T-helper 2 cell treated with Interferon-gamma antibody and Interleukin-4, amounts not matched to agents 5 μg/mL and 100 μg/mL, for 36 hours (primary cell): ENCODE measurements at places on chromosomes 7 and 10.
A peak's percentile ranks its signal among the peaks of the same experiment; 100 is the strongest.

- peaks cover 20% of the 10 kb centered on the region for H3K4me1 ChIP-seq
- peak; percentile 58 for DNase-seq
- peak overlapping the region; percentile 62 for H3K4me3 ChIP-seq
- peaks cover 42% of the 10 kb centered on the region for H3K36me3 ChIP-seq
Observed at GRCh38 chr7:76020031-76020714, 25.8 kb upstream of the TMEM120A start.

GRCh38 chr7:155188821-155189581 lies 108.7 kb upstream of the INSIG1 start:
- H3K36me3 ChIP-seq = peaks cover 15% of the 10 kb centered on the region
- no peak for DNase-seq
- H3K27ac ChIP-seq = no peak overlapping the region
- no peaks in the 10 kb centered on the region for H3K27me3 ChIP-seq

- H3K36me3 ChIP-seq = no peaks in the 10 kb centered on the region
- H3K27ac ChIP-seq = no peak overlapping the region
- H3K4me3 ChIP-seq = no peak overlapping the region
- H3K27me3 ChIP-seq = no peaks in the 10 kb centered on the region
- no peaks in the 10 kb centered on the region for H3K4me1 ChIP-seq
Observed at GRCh38 chr10:24277771-24278170, 68.8 kb downstream of the KIAA1217 start.

DNA sequence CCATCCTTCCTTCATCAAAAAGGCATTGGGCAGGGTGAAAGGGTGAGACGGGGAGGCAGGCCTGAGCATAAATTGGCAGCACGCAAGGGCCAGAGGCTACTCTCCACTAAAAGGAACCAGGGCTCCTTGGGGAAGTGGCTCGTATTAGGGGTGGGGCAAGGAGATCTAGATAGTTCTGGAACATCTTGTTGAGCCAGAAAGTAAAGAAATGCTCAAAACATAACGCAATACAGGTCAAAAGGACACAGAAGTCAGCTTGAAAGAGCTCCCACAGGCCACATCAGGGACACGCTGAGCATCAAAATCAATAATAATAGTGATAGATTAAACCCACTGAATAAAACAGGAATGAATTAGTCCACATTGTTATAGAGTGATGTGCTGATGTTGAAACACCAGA lies 203.1 kb downstream of the ELMO1 start:
- H3K4me1 ChIP-seq = peaks cover 7% of the 10 kb centered on the region
- no peak overlapping the region for H3K4me3 ChIP-seq
- DNase-seq = no peak
- H3K27ac ChIP-seq = no peak overlapping the region
- peaks cover 15% of the 10 kb centered on the region for H3K36me3 ChIP-seq
